ENCODE measurements at places on chromosomes 5 and 9.
A peak's percentile ranks its signal among the peaks of the same experiment; 100 is the strongest.

- no peak for DNase-seq
These were observed 116.1 kb upstream of the TAF11L2 start for GRCh38 chr5:17381932-17382331.

DNA sequence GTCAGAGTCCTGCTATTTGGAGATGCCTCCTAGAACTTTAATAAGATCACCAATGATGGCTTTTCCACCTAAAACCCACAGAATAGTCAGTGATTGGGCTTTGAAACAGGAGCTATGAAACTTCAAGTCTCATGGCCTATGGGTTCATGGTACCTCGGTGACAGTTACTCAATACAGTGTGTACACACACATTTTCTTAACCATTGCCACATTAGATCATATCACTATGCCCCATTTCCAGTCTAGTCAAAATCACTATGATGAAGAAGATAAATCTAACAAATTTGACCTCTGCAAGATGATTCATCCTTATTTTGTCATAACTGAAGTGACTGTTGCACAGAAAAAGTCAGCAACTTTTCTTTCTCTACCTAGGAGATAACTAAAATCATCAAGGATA, 86.8 kb upstream of the OR13F1 start:
- no peak for DNase-seq

DNA sequence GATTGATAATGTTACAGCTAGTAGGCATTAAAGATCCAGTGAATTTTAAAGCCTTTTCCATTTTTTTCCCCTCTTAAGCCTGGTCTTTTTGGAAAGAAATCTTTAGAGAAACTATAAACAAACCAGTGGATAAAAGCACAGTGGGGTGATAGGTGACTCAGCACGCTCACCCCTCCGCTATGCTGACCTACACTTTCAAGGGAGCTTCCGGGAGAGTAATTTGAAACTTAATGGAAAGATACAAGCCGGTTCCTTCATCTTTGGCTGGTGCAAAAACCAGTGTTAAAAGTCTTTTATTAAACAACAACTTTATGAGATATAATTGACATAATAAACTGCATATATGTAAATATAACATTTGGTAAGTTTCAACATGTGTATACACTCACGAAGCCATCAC, 27.0 kb upstream of the ALDOB start:
- DNase-seq: no peak

DNA sequence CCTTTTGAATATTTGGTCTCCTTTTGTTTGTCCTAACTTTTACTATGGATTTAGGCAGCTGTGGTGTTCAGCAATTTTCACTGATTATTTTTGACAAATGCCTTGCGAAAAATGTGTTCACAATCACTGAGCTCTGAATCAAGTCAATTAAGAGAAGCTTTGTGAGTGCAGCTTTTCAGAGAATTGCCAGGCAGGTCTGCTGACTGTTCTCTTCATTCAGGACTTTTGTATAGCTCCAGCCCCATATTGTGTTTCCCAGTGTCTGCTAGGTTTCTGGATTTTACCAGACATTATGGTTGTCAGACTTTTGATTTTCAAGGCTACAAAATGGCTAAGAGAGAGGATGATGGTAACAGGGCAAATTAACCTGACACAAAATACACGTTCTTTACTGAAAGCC, 1055.9 kb downstream of the CDH18 start:
- no peak for DNase-seq

- DNase-seq: no peak
These were observed 306.9 kb upstream of the SMARCA2 start for GRCh38 chr9:1708219-1708618.

- DNase-seq: no peak
These were observed 41.0 kb downstream of the OTULIN start for GRCh38 chr5:14705556-14705955.

GRCh38 chr9:109171926-109172325, 4.9 kb upstream of the FRRS1L start:
- DNase-seq: no peak

DNA sequence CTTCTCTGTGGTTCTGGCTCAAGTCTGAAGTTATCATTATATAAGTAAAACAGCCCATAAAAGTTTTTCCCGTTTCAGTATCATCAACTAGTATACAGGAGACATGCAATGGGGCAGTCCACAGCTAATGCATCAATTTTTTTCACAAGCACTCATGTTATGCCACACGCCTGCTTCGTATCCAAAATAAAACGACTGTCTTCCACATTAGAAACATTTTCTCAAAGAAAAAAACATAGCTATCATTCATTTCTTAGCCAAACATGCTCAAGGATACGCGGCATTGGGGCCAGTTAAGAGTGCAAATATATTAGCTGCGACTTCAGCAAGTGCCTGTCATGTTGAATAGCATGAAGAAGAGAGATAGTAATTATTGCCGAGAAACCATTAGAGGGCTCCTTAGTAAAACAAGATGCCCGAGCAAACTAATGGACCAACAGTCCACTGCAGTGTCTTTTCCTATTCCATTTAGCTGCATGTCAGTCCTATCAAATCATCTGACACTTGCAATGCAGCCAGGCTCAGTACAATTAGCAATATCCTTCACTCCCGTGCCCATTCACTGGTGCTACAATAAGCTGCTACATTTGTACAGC, 68.5 kb downstream of the BNC2 start:
- no peak for DNase-seq

DNA sequence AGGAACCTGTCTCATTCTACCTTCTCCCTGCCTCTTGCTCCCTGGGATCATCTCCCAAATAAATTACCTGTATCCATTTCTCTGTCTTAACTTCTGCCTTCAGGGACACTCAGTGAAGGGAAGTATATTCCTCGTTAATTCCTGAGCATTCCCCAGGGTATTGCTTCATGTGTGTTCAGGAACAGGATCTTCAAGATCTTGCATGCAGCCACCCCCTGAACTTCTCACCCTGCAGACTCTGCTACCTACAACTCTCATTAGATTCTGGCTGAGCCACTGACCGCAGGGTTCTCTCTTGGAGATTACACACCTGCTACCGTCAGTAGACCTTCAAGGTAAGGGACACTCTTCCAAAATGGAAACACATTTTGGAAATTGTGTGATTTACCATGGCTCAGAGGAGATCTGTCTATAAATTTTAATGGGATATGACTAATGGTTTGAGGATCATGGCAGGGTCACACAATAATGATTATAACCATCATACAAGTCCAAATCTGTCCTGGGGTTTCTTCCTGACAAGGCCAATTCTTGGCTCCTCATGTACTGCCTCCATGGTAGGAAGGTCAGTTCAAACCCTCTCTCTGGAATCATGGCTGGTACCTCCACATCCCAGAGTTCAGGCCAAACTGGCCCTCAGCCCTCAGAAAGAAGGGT, 38.9 kb upstream of the UGCG start:
- DNase-seq: no peak

DNA sequence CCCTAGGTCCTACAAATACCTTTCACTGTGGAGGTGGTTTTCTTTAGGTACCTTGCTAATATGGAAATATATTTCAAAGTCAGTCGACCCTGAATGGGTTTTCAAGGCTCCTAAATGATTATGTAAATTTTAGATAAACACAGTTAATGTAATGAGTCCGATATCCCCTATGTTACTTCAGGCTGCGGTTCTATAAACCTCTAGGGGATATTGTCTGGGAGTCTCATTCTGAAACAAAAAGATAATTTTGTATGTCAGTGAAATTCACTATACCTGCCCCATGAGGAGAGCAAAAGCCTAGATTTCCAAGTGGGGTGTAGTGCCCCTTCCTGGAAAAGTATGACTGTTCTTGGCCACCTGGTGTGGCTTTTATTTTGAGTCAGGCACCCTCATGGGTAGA, 377.3 kb downstream of the ICE1 start:
- DNase-seq: no peak

- no peak for DNase-seq
These were observed 31.5 kb downstream of the CNTLN start for GRCh38 chr9:17166346-17166745.

- peak; percentile 23 for DNase-seq
These were observed 131.6 kb upstream of the NIPBL start for GRCh38 chr5:36744773-36745589.

DNA sequence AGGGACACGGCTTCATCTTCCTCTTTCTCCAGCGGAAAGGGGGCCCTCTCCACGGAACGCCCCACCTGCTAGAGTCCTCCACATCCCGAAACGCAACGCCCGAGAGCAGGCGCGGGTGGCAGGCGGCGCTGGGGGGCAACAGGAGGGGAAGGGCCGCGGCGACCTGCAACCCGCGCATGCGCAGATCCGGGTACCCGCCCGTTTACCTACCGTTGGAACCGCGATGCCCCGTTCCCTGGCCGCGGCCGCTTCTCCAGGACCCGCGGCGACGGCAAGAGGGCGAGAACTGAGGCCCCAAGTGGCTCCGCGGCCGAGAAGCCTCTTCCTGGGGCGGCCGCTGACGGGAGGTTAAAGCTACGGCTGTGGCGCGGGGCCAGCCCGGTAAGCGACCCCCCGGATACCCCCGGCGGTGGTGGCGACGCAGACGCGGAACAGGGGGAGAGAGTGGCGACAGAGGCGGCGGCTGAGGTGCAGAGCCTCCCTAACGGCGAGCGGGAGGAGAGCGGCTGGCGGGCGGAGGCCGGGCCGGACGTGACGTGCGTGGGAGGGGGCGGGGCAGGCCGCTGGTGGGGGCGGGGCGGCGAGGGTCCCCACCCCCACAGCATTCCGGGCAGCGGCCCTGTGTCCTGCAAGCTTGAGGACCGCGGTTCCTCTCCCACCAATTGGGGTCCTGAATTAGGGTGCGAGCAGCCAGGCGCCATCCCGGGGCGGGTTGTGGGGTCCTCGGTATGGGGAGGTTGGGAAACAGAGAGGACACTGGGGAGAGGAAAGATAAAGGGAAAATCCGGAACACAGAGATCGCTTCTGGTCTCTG, at the start of gene FAM13B:
Gene FAM13B (minus strand): TSS at position 508 of the 814 bp plus-strand sequence. CDS start 13,968 bp downstream, outside the sequence.
- DNase-seq: peak; percentile 83

- DNase-seq: no peak
These were observed 1011.5 kb upstream of the NUDT12 start for GRCh38 chr5:104573949-104574709.

- DNase-seq: no peak
These were observed 355.9 kb upstream of the TLE4 start for GRCh38 chr9:79215821-79216220.

- no peak for DNase-seq
These were observed 11.3 kb downstream of the C5orf63 start for GRCh38 chr5:127061956-127062355.

DNA sequence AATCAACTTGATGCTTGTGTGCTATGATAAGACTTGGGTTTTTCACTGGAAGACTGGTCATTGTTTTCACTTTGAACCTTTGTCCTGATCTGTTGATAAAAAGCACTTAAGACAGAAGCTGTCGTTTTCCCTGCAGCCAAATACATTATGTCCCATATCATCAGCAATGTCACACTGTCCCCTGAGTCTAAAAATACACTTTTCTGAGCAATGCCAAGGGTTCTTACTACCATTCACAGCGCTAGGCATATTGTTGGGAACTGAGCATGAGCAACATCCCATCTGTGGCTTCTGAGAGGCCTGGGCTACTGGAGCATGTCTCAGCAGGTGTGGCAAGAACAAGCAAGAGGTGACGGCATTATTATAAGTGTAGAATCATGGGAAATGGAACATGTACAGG, 81.8 kb downstream of the SEMA6A start:
- no peak for DNase-seq

DNA sequence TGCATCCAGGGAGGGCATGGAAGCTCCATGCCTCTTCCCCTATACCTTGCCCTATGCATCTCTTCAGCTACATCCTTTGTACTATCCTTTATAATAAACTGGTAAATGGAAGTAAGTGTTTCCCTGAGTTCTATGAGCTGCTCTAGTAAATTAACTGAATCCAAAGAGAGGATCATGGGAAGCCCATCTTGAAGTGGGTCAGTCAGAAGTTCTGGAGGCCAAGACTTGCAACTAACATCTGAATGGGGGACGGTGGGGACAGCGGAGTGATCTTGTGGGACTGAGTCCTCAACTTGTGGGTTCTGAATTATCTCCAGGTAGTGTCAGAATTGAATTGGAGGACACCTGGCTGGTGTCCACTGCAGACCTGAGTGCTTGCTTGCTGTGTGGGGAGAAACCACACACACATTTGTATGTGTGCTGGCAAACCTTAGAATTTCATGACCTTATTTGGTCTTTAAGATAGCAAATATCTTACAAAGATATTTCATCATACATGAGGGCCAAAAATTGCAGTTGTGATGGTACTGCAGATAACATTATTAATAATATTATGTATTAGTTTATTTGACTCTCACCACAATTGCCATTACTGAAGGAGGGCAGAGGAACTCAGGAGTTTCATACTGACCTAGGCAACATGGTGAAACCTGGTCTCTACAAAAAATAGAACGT, 5.5 kb upstream of the PRELID2 start:
- no peak for DNase-seq

DNA sequence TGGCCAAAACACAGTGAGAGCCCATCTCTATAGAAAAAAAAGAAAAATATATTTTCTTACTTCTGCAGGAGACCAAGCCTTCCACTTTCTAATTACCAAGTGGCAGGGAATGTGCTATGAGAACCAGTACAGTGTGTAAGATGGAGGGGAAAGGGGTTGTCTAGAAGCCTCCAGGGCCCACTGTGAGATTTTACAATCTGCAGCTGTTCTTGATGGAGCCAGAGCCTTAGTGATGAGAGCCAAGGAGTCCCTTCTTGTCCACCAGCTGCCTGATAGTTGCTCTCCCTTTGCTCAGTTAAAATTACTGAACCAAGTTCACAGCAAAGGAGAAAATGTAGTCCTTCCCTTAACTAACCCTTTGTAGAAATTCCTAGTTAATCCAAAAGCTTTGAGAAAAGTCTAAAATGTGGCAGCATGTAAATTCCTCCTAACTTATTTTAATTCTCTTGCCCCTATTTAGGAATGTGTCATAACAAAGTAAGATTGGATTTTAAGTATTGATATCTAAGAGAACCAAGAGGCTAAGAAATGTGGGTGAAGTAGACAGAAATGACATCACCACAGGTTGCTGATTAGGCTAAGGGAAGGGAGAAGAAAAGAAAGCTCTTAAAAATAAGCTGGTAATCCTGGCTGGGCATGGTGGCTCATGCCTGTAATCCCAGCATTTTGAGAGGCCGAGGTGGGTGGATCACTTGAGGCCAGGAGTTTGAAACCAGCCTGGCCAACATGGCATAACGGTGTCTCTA, 19.3 kb downstream of the SRP19 start:
- DNase-seq: no peak

- no peak for DNase-seq
These were observed 17.3 kb upstream of the EGFL7 start for GRCh38 chr9:136645352-136645902.

All from CD4-positive, CD25-positive, alpha-beta regulatory T cell (primary cell).